ENCODE measurements at places on chromosomes 6 and 20.

DNA sequence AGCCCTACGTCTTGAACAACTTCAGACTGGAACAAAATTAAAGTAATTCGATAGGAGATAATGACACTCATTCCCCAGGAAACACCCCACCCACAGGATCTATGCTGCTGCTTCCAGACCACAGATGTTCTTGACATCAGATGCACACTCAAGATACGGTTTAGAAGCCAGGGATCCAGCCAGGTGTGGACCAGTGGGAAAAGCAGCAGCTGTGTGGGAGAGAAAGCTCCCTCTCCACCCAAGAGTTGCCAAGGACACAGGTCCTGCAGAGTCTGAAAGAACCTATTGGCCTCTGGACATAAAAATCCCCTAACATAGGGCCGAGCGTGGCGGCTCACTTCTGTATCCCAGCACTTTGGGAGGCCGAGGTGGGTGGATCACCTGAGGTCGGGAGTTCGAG, 91.7 kb upstream of the NFATC2 start:
- DNase-seq: no peak

DNA sequence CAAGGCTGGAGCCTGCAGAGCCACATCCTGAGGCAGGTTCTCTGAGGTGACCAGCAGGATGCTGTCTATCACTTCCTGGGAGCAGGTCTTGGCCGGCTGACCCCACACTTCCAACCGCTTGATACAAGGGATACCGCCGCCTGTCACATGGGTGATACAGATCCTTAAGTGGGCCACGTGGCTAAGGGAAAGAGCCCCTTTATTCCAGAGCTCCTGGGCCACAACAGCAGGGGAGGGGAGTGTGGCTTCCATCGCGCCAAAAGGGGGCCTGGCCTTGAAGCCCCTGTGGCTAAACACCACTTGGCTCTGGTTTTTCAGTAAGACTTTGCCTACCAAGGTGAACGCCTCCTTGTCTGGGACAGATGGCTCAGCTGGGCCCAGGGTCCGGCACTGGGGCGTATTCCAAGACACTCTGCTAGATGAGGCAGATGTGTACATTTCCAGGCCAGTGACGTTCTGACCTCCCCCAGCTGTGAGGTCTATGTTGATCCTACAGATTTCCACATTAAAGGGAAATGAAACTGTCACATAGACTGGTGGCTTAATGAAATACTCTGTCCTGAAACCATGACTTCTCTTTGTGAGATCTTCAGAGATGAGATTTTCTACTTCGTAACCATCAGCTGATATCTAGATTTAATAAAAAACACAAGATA, 37.6 kb upstream of the AVP start:
- DNase-seq: no peak

DNA sequence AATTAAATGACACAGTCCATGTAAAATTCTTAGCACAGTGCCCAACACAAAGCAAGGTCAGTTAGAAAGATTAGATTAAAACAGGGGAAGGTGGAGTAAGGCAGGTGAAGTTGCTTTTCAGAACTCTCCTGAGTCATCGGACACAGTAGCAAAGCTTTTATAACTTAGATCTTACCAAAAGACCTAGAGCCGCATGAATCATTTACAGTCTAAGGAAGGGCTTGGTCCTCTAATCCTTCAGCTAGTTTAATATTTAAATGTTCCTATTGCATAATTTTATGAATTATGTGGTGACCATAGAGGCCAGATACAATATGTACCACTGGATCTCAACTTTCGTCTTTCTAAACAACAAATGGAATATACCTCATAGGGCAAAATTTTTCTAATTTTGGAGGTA, 202.1 kb upstream of the SNX9 start:
- DNase-seq: no peak

GRCh38 chr6:53979468-53980067, 131.7 kb upstream of the MLIP start:
- DNase-seq: no peak

DNA sequence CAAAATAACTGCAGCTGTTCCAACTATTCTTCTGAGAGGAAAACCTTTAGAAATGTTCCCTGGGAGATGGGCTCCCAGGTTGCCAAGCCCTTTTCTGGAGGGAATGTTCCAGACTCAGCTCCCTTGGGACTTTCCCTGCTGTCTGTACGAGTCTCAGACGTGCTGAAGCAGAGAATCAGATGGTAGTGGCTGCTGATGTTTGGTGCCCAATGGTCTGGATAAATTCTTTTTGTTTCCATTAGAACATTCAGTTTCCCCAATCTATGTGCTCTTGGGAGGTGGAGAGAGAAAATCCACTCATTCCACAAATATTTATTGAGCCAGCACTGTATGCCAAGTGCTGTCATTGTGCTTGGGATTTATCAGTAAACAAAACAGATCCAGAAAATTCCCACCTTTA, 40.0 kb downstream of the SNHG17 start:
- no peak for DNase-seq

GRCh38 chr20:41733151-41733550, 115.0 kb upstream of the CHD6 start:
- DNase-seq: no peak

DNA sequence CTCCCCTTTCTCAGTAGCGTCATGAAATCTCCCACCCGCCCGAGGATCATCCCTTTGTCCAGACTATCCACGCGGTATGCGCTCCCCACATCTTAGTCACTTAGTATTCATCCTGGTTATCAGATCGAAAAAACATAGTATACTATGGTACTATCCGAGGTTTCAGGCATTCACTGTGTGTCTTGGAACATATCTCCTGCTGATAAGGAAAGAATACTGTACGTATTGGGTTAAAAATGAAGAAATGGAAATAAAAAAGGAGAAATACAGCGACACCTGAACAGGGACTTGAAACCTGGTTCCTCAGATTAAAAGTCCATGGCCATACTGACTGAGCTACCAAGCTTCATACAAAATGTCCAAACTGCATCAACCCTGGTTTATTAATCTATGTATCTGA, 14.0 kb downstream of the HMGN4 start:
- no peak for DNase-seq

DNA sequence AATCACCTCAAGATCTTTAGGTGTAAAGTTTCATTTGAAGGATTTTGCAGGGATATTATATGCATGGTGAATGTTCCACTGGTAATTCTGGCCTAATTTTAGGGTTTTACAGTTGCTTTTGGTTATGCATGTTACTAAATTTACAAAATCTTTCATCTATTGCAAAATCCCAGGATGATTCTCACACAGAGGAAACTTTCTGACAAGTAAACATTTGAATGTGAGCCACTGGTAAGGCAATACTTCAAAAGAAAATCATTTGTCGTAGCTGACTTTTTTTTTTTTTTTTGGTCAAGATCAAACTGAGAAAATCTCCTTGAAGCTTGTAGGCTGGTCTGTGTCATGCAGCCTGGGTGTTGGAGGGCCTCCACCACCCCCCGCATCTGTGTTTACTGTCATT, 141.9 kb upstream of the EXOC2 start:
- no peak for DNase-seq

DNA sequence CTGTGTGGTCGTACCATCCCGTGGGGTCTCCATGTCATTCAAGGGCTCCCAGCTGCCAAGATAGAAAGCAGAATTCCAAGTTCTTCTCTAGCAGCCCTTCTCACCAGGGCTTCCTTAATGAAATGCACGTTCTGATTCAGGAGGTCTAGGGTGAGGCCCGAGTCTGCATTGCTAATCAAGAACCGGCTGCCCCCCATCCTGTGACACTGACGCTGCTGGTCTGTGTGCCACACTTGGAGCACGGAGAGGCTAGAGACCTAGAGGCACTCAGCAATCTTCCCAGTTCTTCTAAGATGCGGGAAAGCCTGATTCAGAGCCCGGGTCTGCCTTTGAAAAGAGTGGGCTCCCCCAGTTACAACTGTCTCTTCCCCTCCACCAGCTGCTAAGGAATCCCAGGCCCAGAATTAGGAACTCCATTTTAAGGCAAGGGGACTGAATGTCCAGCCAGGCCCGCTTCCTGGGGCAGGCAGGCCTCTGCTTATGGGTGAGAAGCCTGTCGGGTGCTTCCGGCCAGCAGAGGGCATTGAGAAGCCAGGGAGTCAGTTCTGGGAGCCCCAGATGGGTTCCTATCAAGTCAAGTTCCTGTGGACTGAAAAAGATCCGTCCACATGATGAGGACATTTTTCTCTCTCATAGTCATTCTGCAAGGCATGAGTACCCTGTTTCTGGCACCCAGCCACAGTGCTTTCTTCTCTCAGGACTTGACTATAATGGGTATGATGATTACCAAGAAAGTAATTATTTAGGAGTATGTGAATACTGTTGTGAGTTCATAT, 69.8 kb upstream of the RIN2 start:
- DNase-seq: no peak

DNA sequence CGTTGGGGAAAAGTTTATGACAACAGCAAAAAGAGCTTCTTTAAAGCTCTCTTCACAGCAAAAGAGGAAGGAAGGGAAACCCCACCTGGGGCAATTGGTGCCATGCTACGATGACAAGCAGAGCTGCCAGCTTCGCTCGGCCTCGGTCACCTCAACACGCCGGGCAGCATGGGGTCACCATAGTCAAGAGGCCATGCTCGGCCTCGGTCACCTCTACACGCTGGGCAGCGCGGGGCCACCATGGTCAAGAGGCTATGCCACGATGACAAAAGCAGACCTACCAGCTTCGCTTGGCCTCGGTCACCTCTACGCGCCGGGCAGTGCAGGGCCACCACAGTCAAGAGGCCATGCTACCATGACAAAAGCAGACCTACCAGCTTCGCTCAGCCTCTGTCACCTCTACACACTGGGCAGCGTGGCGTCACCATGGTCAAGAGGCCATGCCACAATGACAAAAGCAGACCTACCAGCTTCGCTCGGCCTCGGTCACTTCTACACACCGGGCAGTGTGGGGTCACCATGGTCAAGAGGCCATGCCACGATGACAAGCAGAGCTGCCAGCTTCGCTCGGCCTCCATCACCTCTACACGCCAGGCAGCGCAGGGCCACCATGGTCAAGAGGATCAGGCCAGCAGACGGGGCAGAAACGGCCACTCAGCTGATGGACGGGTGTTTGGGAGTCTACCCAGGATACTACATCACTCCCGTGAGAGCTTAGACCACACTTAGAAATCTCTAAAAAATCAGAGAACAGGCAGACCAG, 12.1 kb downstream of the APMAP start:
- DNase-seq: no peak

DNA sequence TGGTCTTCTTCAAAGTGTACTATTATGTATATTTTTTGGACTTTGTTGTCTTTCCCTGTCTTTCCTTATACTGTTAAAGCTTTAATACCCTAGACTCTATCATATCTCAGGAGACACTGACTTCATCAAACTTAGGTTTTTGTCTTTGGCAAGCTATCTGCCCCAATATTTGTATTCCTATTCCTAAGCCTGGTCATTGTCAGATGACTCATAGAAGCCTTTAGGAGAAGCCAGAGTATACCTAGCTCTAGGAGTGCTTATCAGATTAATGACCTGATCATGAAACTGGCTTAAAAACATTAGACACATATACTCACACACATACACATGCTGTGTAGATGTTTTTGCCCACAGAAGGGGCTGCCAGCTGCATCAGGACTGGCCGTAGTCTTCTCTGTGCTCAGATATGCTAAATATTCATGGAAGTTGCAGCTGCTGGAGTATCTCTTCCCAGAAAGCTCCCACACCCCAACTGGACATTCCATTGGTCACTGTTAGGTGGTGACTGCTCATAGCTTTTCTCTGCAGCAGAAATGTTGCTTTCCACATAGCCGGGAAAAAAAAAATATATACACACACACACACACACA, 102.0 kb downstream of the ANKS1A start:
- DNase-seq: no peak

DNA sequence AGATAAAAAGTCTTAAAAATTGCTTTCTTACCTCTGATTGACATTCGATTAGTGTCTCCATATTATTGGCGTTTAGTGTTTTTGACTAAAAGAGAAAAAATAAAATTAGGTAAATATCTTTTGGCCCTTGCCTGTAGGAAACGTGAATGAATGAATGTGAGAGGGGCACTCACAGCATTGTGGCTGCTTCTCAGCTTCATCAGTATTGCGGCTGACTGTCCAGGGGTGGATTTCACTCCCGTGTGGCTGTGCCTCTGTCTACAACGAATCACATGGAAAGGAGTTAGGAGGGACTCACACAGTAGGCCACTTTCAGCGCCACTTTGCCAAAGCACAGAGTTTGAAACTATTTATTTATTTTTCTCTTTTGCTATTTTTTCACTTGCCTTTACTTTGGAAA, 844 bp downstream of the TAGAP start:
- DNase-seq: no peak

- no peak for DNase-seq
These were observed 97.0 kb downstream of the TSHZ2 start for GRCh38 chr20:53069132-53069531.

DNA sequence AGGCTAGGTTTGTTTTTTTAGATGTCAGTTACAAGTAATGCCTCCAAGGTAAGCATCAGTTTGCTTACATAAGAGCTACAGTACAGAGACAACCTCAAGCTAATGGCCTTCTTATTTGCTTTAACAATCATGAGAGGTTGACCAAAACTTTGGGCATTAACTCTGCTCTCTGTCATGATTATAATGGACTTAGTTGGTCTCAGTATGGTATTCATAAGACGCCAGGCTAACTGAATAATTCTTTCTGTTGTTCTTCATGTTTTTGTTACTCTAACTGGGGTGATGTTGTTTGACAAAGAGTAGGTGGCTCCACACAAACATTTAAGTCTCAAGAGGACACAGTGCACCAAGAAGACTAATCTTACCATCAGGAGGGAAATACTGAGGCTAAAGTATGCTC, 9.8 kb downstream of the CST9 start:
- no peak for DNase-seq

- no peak for DNase-seq
These were observed 94.0 kb downstream of the CENPW start for GRCh38 chr6:126433927-126434326.

DNA sequence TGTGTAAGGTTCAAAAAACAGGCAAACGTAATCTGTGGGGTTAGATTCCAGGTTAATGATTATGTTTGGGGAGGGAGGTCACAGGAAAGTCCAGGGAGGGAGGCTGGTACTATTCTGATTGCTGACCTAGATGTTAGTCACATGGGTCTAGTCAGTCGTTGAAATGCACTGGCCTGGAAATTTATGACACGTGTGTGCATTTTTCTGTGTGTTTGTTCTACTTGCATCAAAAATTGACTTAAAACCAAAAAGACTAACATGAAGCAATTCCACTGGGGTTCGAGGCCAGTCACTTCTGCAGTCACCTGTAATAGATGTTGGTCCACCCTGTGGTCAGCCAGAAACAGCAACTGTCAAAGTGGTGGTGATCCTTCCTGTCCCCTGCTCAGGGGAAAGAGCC, 104.2 kb upstream of the MLN start:
- no peak for DNase-seq

DNA sequence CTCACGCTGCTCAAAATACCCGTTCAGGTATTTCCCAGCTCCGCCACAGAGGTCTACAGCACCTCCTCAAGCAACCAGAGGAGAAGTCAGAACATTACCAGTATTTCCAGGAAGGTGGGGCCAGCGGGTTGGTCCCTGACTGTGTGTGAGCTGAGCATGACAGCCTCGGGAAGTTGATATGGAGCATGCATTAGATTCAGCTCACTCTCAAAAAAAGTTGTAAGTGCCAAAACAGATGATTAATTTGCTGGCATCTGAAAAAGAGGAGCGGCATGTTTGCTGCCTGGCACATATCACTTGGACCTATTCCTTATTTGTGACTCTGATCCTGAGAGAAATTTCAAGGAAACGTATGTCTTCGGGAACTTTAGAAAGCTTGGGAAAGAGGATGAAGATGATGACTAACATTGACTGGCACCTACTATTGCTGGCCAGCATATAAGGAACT, 32.3 kb downstream of the ELOVL2 start:
- DNase-seq: no peak
